ENCODE measurements at places on chromosomes 2 and 18.

GRCh38 chr2:172249986-172250385, 147.3 kb upstream of the DLX2 start:
- DNase-seq, result no peak

GRCh38 chr2:71634567-71634966, 181.2 kb downstream of the DYSF start:
- DNase-seq, result no peak

DNA sequence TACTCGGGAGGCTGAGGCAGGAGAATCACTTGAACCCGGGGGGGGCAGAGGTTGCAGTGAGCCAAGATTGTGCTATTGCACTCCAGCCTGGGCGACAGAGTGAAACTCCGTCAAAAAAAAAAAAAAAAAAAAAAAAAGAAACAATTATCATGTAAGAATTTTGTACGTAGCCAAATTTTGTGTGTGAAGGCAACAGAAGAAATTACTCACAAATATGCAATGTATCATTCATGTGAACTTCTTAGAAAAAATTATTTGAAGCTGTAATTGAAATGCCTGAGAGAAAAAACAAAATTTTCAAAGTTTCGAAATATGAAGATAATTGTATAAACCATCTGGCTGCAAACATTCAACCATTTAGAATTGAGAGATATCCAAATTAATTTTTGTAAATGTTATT, 204.8 kb upstream of the PARD3B start:
- DNase-seq, result no peak

DNA sequence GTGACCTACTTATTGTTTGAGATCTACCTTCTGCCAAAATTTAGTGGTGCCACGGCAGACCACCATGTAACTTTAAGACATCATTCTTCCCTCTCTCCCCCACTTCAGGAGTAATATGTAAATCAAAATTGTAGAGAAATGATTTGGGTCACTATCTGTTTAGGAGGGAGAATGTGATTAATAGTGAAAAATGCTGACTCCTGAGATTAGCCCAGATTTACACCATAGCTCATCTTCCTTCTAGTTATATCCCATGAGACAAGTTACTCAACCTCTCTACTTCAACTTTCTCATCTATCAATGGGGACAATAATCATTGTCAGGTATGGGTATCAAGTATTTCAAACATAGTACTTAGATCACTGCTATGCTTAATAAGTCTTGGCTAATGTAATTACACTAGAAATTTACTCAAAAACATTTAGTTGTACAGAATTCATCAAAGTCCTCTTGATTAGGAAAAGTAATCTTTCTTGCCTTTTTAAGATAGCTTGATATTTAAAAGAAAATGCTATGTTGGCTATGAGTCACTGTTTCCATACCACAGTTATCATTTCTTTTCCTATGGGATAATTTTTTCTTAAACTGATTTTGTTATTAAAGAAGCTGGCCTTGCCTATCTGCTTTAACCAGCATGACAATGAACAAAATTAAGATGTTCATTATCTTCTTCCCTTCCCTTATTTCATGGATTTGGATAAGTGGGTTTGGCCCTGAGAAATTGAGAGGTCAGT, 1038.9 kb upstream of the ZEB2 start:
- no peak for DNase-seq

- DNase-seq, result no peak
Observed at GRCh38 chr2:18641823-18642222, 52.5 kb upstream of the NT5C1B start.

- peak; percentile 21 for DNase-seq
Observed at GRCh38 chr2:44100351-44100750, 68.3 kb upstream of the PPM1B start.

- no peak for DNase-seq
Observed at GRCh38 chr2:64923385-64923710, 65.9 kb upstream of the SLC1A4 start.

GRCh38 chr2:118918017-118918416, 24.0 kb upstream of the MARCO start:
- DNase-seq, result no peak

DNA sequence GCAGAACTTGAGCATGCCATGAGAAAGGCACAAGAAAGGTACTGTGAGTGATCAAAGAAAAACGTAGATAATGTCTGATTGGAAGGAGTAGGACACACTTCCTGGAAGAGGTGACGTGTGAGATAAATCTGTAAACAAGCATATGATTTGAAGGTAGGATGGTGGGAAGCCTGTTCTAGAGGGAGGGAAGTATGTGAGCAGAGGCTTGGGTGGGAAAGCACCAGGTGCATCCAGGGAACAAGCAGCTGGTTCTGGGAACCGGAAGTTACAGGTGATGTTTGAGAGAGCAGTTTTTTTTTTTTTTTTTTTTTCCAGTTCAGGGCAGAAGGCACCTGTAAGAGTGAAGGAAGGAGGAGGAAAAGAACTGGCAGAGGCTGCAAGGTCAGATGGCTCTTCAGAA, 116.6 kb upstream of the EFEMP1 start:
- no peak for DNase-seq

DNA sequence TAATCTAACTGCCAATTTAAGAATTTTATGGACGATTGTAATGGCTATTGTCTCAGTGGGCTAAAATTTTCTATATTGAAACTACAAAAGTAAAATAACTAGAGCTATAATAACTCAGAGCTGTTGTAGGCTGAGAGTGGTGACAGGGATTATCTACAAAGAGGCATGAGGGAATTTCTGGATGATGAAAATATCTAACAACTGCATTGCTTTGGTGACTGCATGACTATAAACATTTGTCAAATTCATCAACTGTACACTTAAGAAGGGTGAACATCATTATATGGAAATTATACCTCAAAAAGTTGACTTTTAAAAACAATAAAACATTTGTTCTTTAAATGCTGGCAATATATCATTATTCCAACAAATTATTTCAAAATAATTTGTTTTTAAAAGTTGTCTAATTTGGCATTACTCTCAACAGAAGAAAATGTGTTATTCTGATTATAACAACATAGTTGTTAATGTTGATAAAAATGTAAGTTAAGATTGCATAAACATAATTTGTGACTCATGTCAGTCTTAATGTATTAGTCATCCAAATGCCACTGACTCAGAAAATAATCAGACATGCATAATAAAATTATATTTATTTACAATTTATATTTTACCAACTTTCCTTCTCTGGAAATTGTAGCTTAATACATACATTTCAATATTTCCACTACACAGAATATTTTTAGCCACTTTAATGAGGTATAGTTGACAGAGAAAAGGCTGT, 865.1 kb upstream of the VRK2 start:
- DNase-seq, result no peak

Data from GDM1 (cell line).